ENCODE measurements at places on chromosomes 12 and 14.

GRCh38 chr14:53542732-53543131 is 389.6 kb upstream of the DDHD1 start:
- DNase-seq: no peak

DNA sequence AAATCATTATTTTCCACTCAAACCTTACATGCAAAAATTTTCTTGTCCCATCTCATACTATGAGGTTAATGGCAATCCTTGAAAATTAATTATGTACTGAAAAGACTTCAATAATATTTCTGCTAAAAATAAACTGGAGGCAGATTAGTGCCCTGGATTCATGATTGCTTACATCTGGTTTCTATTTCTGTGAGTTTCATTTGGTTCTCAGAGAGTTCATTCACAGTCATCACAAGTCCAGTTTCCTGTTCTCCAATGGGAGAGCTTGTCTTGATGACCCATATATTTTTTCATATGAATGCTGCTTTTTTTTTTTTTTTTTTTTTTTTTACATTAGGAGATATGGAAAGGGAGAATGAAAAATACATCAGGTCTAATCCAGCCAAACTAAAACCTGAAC is 6.6 kb upstream of the PTHLH start:
- DNase-seq: no peak

DNA sequence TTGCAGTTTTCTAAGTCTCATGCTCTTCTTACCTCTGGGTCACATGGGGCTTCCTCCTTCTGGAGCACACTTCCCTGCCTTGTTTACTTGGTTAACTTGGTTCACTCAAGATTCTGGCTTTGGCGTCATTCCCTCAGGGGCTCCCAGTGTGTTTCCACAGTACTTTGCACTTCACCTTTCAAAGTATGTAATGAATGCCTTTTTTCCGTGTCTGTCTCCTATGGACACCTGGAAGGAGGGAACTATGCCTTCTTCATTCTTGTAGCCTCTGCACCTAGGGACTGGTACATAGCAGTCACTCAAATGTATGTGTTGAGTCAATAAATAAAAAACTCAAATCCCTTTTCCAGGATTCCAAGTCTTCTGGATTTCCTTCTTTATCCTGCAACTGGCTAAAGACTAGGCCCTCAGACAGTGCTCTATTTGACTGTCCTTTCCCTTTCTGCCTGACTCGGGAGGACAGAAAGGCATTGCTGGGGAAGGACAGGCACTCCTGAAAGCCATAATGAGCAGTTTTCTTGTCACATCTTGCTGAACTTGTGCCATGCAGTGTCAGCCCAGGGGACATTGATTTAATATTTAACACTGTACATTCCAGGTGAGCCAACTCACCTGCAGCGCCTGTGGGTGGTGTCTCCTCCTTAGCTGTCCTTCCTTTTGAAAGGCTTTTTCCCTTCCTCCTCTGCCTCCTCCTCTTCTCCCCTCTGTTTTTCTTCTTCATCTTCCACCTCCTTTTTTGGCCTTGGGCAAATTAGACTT is 12.8 kb downstream of the MYRFL start:
- no peak for DNase-seq

DNA sequence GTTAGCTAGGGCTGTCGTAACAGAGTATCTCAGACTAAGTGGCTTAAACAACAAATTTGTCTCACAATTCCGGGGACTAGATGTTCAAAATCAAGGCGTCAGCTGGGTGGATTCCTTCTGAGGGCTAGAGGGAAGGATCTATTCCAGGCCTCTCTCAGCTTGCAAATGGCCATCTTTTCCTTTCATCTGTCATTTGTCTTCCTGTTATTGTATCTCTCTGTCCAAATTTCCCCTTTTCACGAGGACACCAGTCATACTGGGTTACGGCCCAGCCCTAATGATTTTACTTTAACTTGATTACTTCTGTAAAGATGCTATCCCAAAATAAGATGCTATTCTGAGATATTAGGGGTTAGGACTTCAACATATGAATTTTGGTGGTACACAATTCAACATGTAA is 119.0 kb upstream of the CPSF6 start:
- no peak for DNase-seq

DNA sequence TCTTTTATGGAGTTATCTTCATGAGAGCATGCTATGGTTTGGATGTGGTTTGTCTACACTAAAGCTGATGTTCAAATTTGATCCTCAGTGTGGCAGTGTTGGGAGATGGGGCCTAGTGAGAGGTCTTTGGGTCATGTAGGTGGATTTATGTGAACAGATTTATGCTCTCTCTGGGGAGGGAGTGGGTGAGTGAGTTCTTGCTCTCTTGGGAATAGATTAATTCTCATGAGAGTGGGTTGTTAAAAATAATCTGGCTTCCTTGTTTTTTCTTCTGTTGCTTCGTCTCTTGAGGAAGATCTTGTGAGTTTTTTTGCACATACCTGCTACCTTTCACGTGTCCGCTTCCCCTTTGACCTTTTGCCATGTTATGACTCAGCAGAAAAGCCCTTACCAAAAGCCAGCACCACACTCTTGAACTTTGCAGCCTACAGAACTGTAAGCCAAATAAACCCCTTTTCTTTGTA is 20.5 kb downstream of the DERA start:
- DNase-seq: no peak

GRCh38 chr14:61670576-61670975 is 24.7 kb upstream of the HIF1A start:
- no peak for DNase-seq

GRCh38 chr14:83151571-83151970 is 1617.9 kb upstream of the SEL1L start:
- DNase-seq: no peak

- no peak for DNase-seq
Observed at GRCh38 chr12:58832920-58833319, 87.4 kb downstream of the LRIG3 start.

GRCh38 chr14:53004976-53005375 is 54.1 kb upstream of the FERMT2 start:
- DNase-seq: no peak

GRCh38 chr12:63967358-63968145 is 123.1 kb downstream of the SRGAP1 start:
- peak; percentile 55 for DNase-seq

DNA sequence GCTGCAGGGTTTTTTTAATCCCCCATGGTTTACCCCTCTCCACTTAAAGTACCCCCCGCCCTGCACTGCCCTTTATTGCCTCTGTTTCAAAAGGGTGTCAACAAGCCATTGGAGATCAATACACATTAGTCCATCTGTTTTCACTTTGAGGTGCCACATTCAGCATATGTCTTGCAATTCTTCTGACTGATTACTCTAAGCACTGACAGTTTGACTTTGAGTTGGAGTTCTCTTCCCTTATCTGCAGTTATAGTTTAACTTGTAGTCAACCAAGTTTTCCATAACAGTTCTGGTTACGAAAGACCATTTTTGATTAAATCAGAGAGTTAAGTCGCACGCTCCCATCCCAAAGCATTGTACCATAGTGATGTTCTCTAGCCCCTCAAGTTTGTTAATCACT is 260.8 kb upstream of the TBX3 start:
- no peak for DNase-seq

GRCh38 chr14:87996291-87996592 is 3.3 kb upstream of the GALC start:
- DNase-seq: no peak

GRCh38 chr12:53585448-53586125 is 40.6 kb downstream of the ATF7 start:
- DNase-seq: no peak

DNA sequence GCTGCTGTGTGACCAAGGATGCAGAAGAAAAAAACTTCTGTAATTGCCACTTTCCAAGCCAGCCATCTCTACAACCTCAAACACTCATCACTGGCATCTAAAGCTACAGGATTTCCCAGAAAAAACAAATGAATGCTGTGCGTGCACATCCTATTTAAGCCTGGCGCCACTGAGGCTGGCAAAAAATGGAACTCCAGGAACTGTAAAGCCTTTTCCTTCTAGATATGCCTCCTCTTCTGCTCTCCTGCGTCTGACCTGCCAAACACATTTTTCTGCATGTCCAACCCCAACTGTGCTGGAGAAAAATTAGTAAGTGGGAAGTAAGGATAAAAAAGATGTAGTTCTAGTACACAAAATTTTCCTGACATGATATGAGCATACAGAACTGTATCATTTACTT is 184.9 kb downstream of the ITPR2 start:
- DNase-seq: no peak

- DNase-seq: no peak
Observed at GRCh38 chr14:88029500-88029899, 24.6 kb downstream of the GPR65 start.

GRCh38 chr12:88802096-88802706 is 221.9 kb upstream of the KITLG start:
- DNase-seq: no peak

DNA sequence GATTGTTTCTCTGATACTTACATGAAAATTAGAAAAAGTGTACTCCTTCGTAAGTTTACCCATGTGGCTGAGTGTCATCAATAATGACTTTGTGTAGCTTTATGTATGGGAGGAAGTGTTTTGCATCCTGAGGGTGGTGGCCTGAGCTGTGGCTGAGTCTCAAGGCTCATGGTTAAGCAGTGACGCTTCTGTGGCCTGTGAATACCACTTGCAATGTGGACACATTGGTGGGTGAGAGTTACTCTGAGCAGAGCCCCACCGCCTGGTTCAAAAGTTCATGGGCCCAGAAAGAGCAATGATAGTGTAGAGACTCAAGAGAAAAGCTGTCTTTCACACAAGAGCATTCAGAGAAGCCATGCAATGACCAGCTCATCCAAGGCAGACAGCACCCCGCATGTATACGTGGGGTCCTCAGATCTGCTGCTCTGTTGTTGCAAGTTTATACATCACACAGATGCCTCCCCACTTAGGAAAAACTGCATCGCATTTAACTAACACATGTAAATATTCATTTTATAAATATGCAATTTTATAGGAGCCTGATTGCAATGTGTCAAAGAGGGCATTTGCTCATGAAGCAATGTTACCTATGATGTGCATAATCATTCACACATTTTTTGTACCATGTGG is 55.1 kb upstream of the FRMD6 start:
- no peak for DNase-seq

DNA sequence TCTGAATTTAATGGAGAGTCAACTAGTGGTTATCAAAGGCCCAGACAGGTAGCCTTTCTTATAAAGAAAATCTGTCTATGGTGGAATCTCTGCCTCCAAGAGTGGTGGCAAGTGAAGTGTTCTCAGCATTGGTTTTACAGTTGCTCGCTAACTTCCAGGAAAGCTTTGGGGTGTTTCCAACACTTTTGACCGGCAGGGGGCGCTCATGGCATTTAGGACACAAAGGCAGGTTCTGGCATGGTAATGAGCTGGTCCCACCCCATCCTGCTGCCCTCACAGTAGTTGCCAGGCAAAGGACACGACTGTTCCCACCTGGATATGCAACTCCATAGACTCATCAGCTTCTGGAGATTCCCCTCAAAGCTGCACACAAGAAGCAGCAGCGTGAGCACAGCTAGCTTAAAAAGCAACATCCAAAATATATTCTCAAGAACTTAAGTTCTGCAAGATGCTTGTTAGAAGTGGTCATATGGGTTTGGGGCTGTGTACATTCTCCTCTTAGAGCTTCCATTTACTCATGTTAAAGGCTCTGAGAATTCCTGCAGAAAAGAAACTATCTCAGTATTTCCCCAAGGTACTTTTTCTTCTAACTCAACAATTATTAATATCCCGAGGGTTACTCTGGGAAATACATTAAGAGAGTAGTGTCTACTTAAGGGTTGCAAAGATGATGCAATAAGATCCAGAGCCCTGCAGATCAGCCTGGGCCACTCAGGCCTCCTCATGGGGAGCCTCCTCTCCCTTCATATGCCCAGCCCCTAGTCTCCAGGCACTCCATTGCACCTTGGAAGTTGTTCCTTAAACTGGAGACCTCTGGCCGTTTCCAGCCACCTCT is 14.8 kb downstream of the PROX2 start:
- DNase-seq: peak; percentile 93

DNA sequence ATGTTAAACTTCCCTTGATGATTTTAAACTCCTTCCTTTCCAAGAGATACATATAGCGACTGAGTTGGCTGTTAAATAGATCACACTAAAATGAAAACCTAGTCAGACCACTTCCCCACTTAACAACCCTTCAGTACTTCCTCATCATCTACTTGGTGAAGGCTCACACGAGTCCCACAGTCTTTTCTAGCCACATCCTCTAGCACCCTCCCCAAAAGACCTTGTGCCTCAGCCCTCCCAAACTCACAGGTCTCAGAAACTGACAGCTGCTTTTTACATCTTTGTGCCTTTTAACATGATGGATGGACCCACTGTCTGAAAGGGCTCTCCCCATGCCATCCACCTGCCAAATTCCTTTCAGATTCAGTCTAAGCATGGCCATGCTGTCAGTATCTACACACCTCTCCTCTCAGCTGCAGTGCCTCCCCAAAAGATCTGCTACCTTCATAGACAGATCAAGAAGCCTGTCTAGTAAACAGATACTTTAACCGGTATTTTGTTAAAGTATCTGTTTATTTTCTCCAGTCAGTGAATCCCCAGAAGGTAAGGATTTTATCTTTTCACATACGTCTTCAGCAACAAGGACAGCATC is 65.1 kb upstream of the GPHB5 start:
- no peak for DNase-seq

GRCh38 chr14:36655571-36655962 is 6.1 kb upstream of the PAX9 start:
- DNase-seq: peak; percentile 57

DNA sequence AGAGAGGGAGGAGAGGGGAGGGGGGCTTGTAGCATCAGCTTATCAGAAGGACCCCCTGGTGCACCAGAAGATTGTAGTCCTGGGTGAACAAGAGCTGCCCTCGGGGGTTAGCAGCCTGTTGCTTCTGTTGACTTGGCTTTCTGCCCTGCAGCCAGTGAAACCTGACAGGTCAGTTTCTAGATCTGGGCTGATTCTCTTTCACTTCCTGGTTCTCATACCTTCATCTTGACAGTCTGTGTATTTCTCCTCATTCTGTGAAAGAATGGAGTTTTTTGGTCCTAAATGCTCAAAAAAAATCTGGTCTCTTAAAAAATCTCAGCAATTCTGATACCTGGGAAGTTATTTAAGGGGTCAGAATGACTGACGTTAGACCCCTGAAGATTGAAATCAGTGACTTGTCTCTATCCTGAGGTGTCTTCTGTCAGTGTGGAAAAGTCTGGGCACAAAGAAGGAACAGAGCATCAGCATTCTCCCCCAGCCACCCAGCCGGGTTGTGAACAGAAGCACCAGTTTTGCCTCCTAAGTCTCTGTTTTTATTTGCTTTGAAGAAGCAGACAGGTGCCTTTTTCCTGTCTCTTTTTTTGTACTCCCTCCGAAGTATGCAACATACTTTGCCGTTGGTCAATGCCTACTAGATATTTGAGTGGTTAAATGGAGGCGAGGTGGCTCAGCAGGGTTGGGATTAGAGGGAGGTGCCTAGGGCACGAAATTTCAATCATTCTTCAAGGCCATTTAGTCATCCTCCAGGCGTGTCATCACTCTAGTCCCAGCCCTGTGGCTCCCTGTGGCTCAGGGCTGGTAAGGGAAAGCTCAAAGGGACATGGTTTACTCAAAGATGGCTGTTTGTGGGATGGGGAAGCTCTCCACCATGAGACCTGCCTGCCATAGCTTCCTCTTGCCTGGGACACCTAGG is 24.0 kb downstream of the TTC9 start:
- peak; percentile 89 for DNase-seq

GRCh38 chr12:107650977-107651376 is 34.6 kb upstream of the PWP1 start:
- no peak for DNase-seq

GRCh38 chr12:127079636-127080035 is 1187.3 kb upstream of the TMEM132C start:
- DNase-seq: no peak

All from islet precursor cell (in vitro differentiated cells).